GM13976 (cell line): ENCODE measurements at places on chromosomes 5 and 9.

- no peak for DNase-seq
These were observed 1.1 kb downstream of the F2RL2 start for GRCh38 chr5:76622076-76622475.

GRCh38 chr9:17003576-17004240, 131.1 kb upstream of the CNTLN start:
- DNase-seq, result no peak

DNA sequence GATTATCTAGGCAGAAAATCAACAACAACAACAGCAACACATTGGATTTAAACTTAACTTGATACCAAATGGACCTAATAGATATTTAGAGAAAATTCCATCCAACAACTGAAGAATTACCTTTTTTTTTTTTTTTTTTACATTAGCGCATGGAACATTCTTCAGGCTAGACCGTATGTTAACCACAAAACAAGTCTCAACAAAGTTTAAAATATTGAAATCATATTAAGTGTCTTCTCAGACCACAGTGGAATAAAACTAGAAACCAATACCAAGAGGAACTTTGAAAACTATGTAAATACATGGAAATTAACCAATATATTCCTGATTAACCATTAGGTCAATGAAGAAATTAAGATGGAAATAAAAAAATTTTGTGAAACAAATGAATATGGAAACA, 315.8 kb downstream of the CSNK1G3 start:
- no peak for DNase-seq

DNA sequence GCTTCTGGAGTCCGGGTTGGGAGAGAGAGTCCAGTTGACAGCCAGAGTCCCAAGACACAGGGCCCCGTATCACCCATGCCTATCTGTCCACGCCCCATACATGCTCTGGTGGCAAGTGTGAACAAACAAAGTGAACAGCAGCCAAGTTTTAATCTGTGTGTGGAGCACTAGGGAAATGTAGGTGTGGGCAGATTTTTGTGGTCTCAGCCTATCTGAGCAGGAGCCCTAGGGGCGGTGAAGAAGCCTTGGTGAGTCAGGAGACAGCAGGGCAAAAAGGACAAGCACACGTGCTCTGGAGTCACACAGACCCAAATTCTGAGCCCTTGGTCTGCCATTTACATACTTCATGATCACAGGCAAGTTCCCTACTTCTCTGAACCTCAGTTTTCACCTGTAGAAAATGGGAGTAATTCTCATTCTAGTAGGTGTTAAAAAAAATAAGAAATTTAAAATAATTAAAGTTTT, 23.2 kb downstream of the EGR1 start:
- no peak for DNase-seq

DNA sequence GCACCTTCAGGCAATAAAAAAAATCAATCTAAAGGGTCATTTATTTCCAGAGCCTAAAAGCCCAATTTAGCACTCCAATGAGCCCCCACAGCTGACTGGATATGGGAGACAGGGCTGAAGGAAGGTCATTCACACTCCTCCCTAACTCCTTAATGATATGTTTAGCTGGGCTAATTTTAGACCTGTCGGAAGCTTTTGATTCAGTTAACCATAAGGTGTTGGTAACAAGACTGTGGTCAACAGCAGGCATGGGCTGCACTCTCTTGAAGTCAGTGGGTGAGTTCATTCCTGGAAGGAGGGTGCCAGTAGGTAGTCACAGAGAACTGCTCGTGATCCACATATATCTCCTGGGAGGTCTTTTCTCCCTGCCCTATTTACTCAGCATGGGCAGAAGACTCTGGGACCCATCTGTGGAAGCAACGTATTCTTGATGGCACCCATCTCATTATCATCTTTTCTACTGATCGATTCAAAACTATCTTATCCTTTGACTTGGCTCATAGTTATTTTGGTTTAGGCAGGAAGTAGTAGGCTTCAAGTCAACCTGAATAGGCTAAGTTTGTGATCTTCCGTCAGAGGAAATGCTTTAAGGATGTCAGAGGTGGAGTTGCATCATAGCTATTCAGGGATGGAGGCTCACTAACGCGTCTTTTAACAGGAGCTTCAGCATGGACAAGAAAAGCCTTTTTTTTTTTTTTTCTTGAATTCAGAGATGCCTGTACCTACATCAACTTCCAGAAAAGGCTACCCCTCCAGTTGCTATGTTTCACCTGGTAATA, 367.7 kb upstream of the SLC30A5 start:
- no peak for DNase-seq

GRCh38 chr5:43105369-43106289, 15.1 kb upstream of the ZNF131 start:
- peak; percentile 87 for DNase-seq

- no peak for DNase-seq
These were observed 40.5 kb upstream of the MYO10 start for GRCh38 chr5:16976625-16977008.

- DNase-seq, result no peak
These were observed 281.9 kb downstream of the TENT4A start for GRCh38 chr5:6995115-6995514.

DNA sequence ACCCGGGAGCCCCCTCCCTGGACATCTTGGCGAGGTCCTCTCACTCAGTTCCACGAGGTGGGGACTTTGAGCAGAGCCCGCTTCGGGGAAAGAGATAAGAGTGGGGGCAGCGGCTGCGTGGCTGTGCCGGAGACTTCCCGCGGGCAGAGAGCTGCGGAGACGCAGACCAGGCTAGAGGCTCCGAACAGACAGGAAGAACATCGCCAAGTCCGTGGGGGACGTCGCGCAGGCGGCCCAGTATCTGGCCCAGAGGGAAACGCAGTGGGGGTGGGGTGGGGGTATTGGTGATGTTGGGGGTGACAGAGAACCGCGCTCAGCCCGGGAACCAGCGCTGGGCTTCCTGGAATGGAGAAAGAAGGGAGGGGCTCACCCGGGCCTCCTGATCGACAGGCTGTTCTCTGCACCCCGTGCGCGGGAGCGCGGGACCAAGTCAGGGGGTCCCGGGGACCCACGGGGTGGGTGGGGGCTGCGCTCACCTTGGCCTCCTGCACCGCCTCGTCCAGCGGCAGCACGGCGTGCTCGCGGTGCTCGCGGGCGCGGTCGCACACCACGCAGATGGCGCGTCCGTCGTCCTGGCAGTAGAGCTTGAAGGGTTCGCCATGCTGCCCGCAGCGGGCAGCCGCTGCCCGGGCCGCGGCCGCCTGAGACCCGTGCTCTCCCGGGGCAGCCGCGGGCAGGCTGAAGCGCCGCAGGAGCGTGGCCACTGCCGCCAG, 727 bp downstream of the TRIM7 start:
- no peak for DNase-seq

DNA sequence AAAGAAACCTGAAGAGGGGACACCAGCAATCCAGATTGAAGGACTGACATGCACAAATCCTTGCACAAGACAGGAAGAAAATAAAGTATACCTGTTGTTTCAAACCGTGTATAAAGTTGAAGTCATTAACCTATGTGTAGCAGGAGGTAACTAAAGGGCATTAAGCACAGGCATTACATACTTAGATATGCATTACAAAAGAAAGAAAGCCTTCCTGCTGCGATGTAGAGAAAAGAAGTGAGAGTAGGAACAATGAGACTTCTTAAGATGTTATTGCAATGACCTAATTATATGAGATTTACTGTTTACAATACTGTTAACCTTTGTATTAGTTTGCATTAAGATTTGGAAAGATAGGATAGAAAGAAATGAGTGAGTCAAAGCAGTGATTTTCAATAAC, 308.9 kb upstream of the PTPRD start:
- DNase-seq, result no peak

- no peak for DNase-seq
These were observed 233.5 kb downstream of the FRMD3 start for GRCh38 chr9:83304686-83305085.

DNA sequence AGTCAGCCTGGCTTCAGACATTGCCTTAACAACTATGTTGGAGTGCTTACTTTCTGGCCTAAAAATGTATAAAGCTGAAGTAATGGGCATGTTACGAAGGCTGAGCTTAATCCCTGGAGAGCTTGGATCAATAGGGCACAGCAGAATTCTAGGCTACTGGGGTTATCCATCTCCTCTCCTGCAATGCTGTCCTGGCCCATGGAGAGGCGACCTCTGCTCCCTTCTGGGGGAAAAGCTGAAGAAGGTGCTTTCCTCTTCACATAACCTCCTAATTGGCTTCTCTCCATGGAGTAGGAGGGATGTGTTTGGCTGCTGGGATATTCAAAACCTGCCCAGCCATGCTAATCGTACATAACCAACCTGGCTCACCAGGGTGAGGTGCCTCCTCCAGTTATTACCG, 403.5 kb downstream of the DMRT2 start:
- DNase-seq, result no peak

GRCh38 chr5:65779643-65780042, 57.6 kb downstream of the NLN start:
- DNase-seq, result no peak

GRCh38 chr5:79285833-79286232, 49.9 kb downstream of the JMY start:
- no peak for DNase-seq

- DNase-seq, result peak; percentile 13
These were observed 30.3 kb upstream of the TIFAB start for GRCh38 chr5:135482381-135482933.

DNA sequence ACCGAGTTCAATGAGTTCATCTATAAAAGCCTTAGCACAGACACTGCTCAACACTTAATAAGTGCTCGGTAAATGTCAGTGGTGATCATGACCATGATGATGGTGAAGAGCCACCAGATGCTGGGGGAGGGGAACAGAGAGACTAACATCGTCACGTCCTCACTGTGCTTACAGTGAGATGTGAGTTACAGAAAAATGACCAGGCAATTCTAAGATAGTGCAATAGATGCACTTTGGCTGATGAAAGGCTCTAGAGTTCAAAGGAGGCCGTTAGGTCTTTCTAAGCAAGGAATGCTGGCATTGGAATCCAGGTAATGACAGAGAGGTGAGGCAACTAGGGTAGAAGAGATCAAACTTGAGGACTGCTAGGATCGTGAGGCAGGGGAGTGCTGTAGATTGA, 36.7 kb downstream of the ARL15 start:
- DNase-seq, result no peak

- DNase-seq, result no peak
These were observed 117.2 kb upstream of the PITX1 start for GRCh38 chr5:135151256-135151655.

DNA sequence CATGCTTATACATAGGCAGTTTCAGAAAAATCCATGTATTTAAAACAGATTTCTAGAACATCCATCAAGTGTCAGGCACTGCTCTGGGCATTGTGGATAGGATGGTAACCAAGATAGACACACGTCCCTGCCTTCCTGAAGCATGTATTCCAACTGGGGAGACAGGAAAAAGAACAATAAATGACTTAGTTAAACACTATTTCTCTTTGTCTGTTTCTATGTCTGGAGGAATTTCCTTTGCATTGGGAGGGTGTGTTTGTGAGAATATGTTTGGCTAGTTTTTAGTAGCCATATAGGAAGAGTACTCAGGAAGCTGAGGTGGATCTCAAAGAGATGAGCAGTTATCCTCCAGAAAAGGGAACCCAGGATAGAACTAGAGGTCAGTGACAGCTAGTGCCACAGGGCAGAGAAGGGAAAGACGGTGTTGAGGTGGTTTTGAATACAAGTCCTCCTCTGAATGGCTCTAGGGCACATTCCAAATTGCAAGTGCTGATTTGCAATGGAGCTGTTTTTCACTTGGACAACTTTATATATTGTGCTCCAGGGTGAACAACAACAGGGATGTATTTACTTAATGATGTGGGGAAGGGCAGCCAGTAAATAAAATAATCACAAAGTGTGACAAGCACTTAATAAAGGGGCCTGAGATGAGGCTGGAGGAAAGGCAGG, 144.7 kb upstream of the SHB start:
- no peak for DNase-seq

- DNase-seq, result no peak
These were observed 297.9 kb downstream of the SLIT3 start for GRCh38 chr5:169002953-169003555.

DNA sequence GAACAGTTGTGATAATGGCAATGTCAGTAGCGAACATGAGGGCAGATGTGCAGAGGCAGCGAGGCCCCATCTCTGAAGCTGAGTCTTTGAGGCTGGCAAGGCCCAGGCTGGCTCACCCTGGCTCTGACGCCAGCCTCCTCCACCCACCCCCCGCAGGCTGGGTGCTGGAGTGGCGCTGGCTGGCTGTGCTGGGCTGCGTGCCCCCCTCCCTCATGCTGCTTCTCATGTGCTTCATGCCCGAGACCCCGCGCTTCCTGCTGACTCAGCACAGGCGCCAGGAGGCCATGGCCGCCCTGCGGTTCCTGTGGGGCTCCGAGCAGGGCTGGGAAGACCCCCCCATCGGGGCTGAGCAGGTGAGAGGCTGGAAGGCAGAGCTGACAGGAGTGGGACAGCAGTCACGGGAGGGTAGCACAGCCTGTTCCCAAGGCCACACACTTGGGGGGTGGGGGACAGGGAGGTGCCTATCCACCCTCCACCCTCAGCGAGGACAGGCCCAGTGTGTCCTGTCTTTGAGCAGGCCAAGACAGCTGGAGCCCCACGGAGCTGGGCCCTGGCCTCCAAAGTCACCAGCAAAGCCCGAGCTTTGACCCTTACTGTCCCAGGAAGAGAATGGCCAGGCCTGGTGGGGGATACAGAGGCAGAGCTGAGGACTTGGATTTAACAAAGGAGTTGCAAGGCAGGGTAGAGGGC, 5.6 kb downstream of the SLC2A8 start:
- no peak for DNase-seq

DNA sequence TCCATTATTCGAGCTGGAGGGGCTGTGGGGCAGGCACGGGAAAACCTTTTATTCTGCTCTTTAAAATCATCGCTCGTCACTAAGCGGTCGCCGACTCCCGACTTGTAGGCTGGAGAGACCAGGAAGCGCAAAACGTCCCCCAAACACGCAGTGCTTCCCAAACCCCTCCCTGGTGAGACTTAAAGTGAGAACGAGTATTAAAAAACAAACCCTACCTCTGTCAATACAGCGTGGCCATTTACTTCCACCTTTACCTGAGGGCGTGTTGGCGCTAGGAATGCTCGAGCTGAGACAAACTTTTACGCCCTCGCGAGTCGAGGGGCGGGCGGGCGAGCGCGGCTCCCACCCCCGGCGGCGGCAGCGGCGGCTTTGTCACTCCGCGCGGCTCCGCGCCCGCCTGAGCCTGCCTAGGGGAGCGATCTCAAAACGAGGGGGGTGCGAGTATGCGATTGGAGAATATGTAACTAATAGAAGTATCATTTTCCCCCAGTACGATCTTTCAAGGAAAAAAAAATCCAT, at the start of gene NR2F1-AS1:
Gene NR2F1-AS1, minus strand, starts transcription at position 293 of the 519 bp plus-strand sequence.
- no peak for DNase-seq
